ENCODE measurements at places on chromosomes 12 and 14. TPM values are rescaled to one million over a fixed set of nuclear protein-coding genes. Genes with fewer than 3 reads are reported as not detected.

Gene C3AR1
- not detected for total RNA-seq

GRCh38 chr12:6915789-6916285, 1.5 kb downstream of the ENO2 start:
- H3K4me1 ChIP-seq = peaks cover 14% of the 10 kb centered on the region
- no peak for DNase-seq
- H3K27ac ChIP-seq = no peak overlapping the region
- H3K4me3 ChIP-seq = peak overlapping the region; percentile 79

- no peak overlapping the region for H3K27ac ChIP-seq
- no peaks in the 10 kb centered on the region for H3K4me1 ChIP-seq
- DNase-seq = no peak
- no peaks in the 10 kb centered on the region for H3K36me3 ChIP-seq
- no peak overlapping the region for H3K4me3 ChIP-seq
Measured at GRCh38 chr12:49968471-49968870, 4.3 kb upstream of the AQP6 start.

- H3K4me1 ChIP-seq = no peaks in the 10 kb centered on the region
- H3K4me3 ChIP-seq = no peak overlapping the region
- H3K27me3 ChIP-seq = no peaks in the 10 kb centered on the region
- DNase-seq = peak; percentile 11
Measured at GRCh38 chr14:75884198-75884611, 97.6 kb downstream of the TGFB3 start.

DNA sequence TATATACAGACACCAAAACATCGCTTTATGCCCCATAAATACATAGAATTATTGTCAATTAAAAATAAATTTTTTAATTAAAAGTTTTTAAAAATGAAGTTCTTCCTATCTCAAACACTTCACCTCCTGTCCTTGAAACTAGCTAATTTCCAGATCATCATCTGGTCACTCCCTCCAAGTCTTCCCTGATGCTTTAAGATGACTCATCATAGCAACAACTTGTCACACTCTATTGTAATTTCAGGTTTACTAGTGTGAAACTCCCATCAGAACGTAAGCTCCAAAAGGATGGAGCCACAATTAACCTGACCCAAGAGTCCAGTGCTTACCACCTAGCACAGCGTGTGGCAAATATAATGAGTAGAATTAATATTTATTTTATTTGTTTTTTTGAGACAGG, 16.3 kb downstream of the GXYLT1 start:
- DNase-seq = no peak
- no peaks in the 10 kb centered on the region for H3K27me3 ChIP-seq
- no peak overlapping the region for H3K27ac ChIP-seq
- H3K36me3 ChIP-seq = no peaks in the 10 kb centered on the region
- H3K4me1 ChIP-seq = peaks cover 14% of the 10 kb centered on the region
- no peak overlapping the region for H3K4me3 ChIP-seq

- no peak overlapping the region for H3K27ac ChIP-seq
- H3K4me1 ChIP-seq = no peaks in the 10 kb centered on the region
- no peak overlapping the region for H3K4me3 ChIP-seq
Measured at GRCh38 chr14:22089940-22090339, 416.3 kb upstream of the OR4E1 start.

Data from neural progenitor cell (in vitro differentiated cells).